Activated naive CD8-positive, alpha-beta T cell treated with anti-CD3 and anti-CD28 coated beads, Interleukin-2, amount 10 ng/mL, durations not matched to agents 7 days and 5 days (primary cell): ENCODE measurements at places on chromosomes 12 and 14. TPM values are rescaled to one million over a fixed set of nuclear protein-coding genes. Genes with fewer than 3 reads are reported as not detected.

Gene PMCH
- not detected for total RNA-seq

Gene PRICKLE1
- 0.45 TPM for total RNA-seq

Gene PROX2
- total RNA-seq: 0.69 TPM

Gene GLIPR1L2
- total RNA-seq: not detected

Gene FOXN4
- total RNA-seq: not detected

Gene PLA2G1B
- total RNA-seq: not detected

Gene DNAI7
- total RNA-seq: 0.14 TPM

- DNase-seq: no peak
- H3K27me3 ChIP-seq: no peaks in the 10 kb centered on the region
- H3K4me3 ChIP-seq: no peak overlapping the region
- H3K36me3 ChIP-seq: no peaks in the 10 kb centered on the region
Measured at GRCh38 chr14:30180219-30180618, 252.6 kb upstream of the PRKD1 start.

DNA sequence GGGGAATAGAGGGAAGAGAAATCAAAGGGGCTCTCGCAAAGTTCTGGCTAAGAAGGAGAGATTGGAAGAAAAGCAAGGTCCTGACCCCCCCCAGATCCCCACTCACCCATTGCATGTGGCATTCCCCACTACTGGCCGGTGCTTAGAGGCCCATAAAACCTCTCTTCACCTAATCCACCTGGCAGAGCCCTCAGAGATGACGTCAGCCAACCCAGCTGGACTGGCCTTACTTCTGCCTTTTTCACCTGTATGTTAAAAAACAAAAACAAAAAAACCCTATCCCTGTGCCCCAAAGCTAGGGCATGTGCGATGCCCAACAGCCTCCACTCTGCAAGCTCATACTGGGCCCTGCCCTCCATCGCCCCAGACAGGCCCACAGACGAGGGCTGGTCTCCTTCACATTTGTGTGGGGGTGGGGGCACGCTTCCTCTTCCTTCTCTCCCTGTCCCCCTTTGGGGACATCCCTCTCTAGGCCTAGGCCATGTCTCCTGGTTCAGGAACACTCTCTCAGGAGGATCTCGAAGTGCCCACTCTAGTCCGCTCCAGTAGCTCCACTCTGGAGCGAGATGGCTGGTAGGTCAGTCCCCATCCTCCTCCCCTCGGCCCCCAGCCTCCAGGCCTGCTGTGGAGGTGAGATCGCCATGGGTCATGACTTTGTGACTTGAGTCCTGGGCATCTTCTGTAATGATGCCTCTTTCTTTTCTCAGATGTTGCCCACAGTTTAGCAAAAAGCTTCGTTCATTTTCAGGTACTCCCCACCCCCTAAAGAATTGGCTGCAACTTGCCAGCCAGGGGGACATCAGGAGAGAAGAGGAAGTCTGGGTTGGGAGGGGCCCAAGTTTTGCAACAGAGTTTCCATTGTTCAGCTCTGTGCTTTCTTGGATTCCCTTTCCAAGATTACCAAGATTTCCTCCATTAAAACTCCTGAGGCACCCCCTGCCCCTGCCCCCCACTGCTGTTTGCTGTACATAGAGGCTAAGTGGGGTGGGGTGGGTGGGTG, 37.0 kb downstream of the FIGNL2 start:
- H3K27ac ChIP-seq: no peak overlapping the region
- no peaks in the 10 kb centered on the region for H3K36me3 ChIP-seq
- DNase-seq: no peak
- peaks cover 13% of the 10 kb centered on the region for H3K27me3 ChIP-seq
- no peak overlapping the region for H3K4me3 ChIP-seq
- peaks cover 5% of the 10 kb centered on the region for H3K4me1 ChIP-seq

DNA sequence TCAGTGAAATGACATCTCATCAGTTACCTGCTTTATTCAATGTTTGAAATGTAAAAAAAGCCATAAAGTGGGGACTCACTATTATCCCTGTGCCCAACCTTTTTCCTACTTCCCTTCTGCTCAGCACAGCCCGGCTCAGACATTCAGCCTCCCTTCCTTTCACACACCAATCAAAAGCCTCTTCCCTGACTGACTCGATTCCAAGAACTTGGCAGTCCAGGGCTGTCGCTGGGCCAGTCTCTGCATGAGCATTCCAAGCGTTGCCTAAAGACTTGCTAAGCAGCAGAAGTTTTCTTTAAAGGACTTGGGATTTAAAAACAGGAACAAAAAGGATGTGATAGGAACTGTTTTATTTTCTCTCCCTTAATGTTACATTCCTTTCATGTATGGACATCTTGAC, 22.7 kb downstream of the ITPR2 start:
- DNase-seq: no peak
- no peaks in the 10 kb centered on the region for H3K27me3 ChIP-seq
- no peak overlapping the region for H3K4me3 ChIP-seq

- no peak for DNase-seq
- H3K4me1 ChIP-seq: no peaks in the 10 kb centered on the region
Measured at GRCh38 chr14:56881181-56881580, 70.9 kb upstream of the OTX2 start.

- H3K36me3 ChIP-seq: no peaks in the 10 kb centered on the region
- H3K4me3 ChIP-seq: peak overlapping the region; percentile 72
- peak overlapping the region; percentile 52 for H3K27ac ChIP-seq
- peaks cover 16% of the 10 kb centered on the region for H3K27me3 ChIP-seq
- H3K4me1 ChIP-seq: peaks cover 15% of the 10 kb centered on the region
Measured at GRCh38 chr14:96592591-96593386, 90.6 kb downstream of the PAPOLA start.

DNA sequence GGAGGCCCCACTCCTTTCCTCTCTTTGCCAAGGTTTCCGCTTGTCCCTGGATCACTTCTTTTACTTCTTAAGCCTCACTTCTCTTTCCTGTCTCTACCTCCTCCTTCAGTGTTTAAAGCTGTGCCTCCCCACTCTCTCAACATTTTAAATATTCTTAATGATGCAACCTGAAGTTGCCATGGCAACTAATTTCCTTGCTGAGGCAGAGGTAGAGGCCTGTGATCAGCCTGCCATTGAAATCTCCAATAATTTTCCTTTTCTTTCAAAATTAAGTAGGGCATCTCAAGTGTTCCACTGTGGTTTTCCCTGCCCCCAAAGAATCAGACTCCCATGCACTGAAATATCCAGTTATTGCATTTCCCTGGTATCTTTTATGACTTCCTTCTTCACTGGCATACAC, 108.6 kb upstream of the VRK1 start:
- no peak overlapping the region for H3K27ac ChIP-seq
- H3K27me3 ChIP-seq: peaks cover 11% of the 10 kb centered on the region
- no peak overlapping the region for H3K4me3 ChIP-seq
- no peak for DNase-seq
- peaks cover 4% of the 10 kb centered on the region for H3K4me1 ChIP-seq

- H3K4me1 ChIP-seq: no peaks in the 10 kb centered on the region
- H3K4me3 ChIP-seq: no peak overlapping the region
- no peaks in the 10 kb centered on the region for H3K27me3 ChIP-seq
Measured at GRCh38 chr14:105144026-105144665, 24.4 kb downstream of the JAG2 start.

DNA sequence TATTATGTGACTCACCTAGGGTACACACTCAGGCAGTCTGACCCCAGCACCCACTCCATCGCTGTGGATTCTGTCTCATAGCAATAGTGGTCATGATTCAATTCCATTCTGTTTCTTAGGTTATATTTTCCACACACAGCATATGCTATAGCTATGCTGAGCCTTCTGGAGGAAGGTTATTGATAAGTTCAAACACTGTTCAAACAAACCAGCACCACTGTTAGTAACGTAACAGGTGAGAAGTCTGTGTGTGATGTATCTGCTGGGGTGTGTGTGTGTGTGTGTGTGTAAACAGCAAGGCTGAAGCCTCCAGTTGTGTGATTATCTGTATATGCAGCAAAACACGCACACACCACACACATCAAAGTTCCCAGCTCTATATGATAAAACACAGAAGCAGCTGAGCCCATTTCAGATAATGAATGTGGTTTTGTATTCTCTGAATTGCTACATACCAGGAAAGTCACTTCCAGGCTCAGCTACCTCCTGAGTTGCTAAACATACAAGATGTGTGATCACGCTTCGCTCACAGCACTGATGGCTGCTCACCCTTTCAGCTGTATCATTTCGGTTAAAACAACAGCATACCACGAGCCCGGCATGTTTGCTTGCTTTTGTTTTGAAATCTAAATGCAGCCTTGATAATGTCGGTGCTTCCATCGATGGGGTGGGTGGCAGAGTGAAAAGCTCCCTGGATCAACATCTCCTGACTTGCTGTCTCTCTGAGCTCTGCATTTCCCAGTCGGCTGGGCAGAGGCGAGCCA, 6.8 kb upstream of the SYNE3 start:
- peaks cover 78% of the 10 kb centered on the region for H3K4me1 ChIP-seq
- no peaks in the 10 kb centered on the region for H3K36me3 ChIP-seq
- peak overlapping the region; percentile 95 for H3K27ac ChIP-seq
- peak; percentile 57 for DNase-seq

GRCh38 chr14:98928418-98928817, 343.6 kb downstream of the BCL11B start:
- no peaks in the 10 kb centered on the region for H3K27me3 ChIP-seq
- no peak overlapping the region for H3K4me3 ChIP-seq
- DNase-seq: no peak
- peaks cover 38% of the 10 kb centered on the region for H3K4me1 ChIP-seq

GRCh38 chr14:89958966-89959365, 3.2 kb downstream of the TDP1 start:
- H3K4me3 ChIP-seq: peak overlapping the region; percentile 41
- no peaks in the 10 kb centered on the region for H3K27me3 ChIP-seq
- H3K36me3 ChIP-seq: peaks cover 34% of the 10 kb centered on the region
- H3K4me1 ChIP-seq: peaks cover 44% of the 10 kb centered on the region

DNA sequence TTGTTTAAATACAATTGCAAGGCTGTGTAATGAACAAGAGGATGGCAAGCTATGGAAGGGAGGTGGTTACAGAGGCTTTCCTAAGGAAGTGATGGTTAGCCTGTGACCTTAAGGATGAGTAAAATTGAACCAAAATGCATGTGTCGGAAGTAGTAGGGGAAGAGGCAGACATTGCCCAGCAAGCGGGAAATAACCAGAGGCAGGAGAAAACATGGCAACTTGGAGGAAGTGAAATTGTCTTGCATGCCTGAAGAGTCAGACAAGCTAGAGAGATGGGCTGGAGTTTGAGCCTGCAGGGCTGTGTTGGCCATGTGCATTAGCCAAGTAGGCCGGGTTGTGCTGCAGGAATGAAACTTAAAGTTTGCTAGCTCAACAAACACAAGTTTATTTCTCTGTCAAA, 96.2 kb downstream of the BTG1 start:
- no peak overlapping the region for H3K27ac ChIP-seq
- no peak overlapping the region for H3K4me3 ChIP-seq
- no peak for DNase-seq
- H3K27me3 ChIP-seq: no peaks in the 10 kb centered on the region

DNA sequence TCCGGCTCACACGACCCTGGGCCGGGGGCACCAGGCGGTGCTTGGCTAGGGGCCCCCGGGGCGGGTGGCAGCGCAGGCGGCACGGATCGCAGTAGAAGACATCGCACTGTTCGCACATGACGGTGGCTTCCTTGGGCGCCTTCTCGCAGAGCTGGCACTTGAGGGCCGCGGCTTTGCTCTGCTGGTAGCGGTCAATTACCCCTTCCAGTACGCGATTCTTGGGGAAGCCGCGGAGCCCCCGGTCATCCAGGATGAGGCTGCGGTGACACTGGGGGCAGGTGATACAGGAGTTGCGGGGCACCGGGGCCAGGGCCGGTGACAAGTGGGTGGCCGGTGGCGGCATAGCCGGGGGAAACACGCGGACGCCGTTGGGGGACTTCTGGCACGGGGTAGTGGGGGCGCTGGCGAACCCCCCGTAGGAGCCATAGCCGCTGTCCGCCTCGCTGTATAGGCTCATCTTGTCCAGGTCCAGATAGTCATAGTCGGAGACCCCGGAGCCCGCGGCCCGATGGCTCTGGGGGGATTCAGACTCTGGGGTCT, 553 bp downstream of the TRIM9 start:
- no peak overlapping the region for H3K27ac ChIP-seq
- peak; percentile 59 for DNase-seq
- H3K4me3 ChIP-seq: peak overlapping the region; percentile 95

GRCh38 chr12:127278351-127278750, 988.6 kb upstream of the TMEM132C start:
- H3K4me1 ChIP-seq: peaks cover 7% of the 10 kb centered on the region
- no peaks in the 10 kb centered on the region for H3K36me3 ChIP-seq
- H3K27me3 ChIP-seq: peaks cover 6% of the 10 kb centered on the region

DNA sequence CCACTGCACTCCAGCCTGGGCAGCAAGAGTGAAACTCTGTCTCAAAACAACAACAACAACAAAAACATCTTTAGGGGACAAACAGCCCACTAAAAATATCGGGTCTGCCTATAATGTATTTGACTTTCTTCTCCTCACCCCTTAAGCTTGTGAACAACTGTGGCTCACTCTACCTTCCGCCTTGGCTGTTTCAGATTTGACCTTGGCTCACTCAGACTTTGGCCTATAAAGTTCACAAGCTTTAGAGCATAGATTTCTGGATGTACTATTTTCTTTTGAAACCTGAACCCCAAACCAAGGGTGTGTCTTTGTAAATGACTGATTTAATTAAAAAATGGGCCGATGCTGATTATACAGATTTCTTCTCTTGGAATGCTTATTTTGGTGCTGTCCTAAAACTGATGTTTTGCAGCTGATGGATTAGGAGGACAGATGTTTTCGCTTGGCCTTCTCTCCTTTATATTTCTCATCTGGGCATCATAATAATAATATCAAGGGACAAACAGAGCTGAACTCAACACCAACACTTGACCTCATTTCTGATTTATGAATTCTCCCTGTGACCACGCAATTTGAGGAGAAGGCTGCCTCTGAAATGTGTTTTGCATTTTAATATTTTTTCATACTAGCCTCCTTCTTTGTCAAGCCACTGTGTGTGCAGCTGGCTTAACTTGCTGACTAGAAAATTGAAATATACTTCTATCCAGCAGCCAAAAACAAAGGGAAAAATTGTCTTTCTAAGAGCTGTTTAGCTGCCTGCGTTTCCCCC, 40.2 kb upstream of the RASSF3 start:
- H3K4me1 ChIP-seq: peaks cover 13% of the 10 kb centered on the region
- H3K27ac ChIP-seq: no peak overlapping the region
- H3K36me3 ChIP-seq: no peaks in the 10 kb centered on the region
- no peak for DNase-seq

- no peak overlapping the region for H3K27ac ChIP-seq
- H3K4me1 ChIP-seq: peaks cover 15% of the 10 kb centered on the region
- H3K4me3 ChIP-seq: no peak overlapping the region
Measured at GRCh38 chr14:22910916-22911315, 8.0 kb downstream of the RBM23 start.

- no peaks in the 10 kb centered on the region for H3K4me1 ChIP-seq
- no peak overlapping the region for H3K27ac ChIP-seq
- DNase-seq: no peak
- H3K36me3 ChIP-seq: no peaks in the 10 kb centered on the region
- no peaks in the 10 kb centered on the region for H3K27me3 ChIP-seq
- H3K4me3 ChIP-seq: no peak overlapping the region
Measured at GRCh38 chr14:53710615-53711014, 246.0 kb downstream of the BMP4 start.

GRCh38 chr12:55629058-55629841, 7.4 kb upstream of the OR10P1 start:
- no peaks in the 10 kb centered on the region for H3K36me3 ChIP-seq
- peaks cover 13% of the 10 kb centered on the region for H3K4me1 ChIP-seq
- H3K27me3 ChIP-seq: peaks cover 4% of the 10 kb centered on the region
- peak overlapping the region; percentile 17 for H3K27ac ChIP-seq
- peak overlapping the region; percentile 9 for H3K4me3 ChIP-seq
- no peak for DNase-seq
